NCI-H510A (cell line): ENCODE measurements at places on chromosomes 2 and 18.

GRCh38 chr2:109225170-109225782, 96.3 kb downstream of the SH3RF3 start:
- no peak for DNase-seq

- DNase-seq = peak; percentile 83
Observed at GRCh38 chr18:78984941-78985784, 5.5 kb downstream of the SALL3 start.

GRCh38 chr2:85954590-85955458, 66.0 kb upstream of the ST3GAL5 start:
- peak; percentile 55 for DNase-seq

GRCh38 chr2:219507581-219508443, 6.5 kb upstream of the ASIC4 start:
- no peak for DNase-seq

- no peak for DNase-seq
Observed at GRCh38 chr18:31720867-31721266, 36.5 kb upstream of the B4GALT6 start.

GRCh38 chr2:236404346-236404745, 140.1 kb upstream of the ASB18 start:
- DNase-seq = no peak

DNA sequence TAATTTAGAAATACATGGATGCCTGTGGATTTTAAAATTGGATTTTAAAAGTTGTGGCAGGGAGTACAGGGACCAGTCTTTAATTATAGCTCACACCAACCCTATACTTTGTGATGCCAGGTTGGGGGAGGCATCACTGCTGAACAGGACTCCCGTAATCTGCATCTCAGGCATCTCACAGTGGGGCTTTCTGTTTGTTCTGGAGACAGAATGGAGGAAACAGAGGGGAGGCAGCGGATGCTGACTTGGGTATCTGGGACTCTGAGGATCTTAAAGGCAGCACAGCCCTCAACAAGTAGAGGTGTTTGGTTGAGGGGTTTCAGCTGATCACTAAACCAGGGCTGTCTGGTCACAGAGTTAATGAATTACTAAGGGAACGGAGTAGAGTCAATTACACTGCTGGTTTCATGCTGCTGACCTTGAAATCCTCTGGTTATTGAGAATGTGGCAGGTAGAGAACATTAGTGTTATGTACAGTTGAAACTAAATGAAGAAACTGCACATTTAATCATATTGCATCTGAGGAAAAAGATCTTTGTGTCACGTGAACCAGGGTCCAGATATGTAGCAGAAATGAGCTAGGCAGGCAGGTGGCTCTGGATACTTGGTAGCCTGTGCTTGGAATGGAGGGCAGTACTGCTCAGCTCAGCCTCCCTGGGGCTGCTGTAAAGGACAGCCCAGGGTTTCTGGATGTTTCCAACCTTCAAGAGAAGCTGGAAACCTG, 40.3 kb downstream of the FHOD3 start:
- DNase-seq = no peak

- DNase-seq = no peak
Observed at GRCh38 chr2:80863147-80863714, 558.7 kb upstream of the LRRTM1 start.

DNA sequence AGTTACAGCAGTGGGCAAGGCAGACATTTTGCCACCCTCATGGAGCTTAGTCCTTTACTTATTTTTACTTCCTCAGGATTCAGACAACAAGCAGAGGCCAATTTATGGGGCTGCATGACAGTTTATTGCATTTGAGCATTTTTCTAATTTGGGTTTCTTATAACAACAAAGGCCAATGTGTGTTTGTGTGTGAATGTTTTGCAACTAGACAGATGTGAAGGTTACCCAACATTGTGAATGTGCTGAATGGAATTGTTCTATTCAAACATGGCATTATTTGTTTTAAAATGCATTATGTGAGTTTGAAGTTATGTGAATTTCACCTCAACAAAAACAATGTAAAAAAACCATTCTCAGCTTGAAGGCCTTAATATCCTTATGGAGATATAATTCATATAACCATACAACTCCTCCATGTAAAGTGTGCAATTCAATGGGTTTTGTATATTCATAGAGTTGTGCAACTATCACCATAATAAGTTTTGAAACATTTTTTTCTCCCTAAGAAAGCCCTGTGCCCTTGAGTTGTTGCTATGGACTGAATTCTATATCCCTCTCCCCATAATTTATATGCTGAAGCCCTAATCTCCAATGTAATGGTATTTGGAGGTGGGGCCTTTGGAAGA, 57.3 kb downstream of the CCDC195 start:
- DNase-seq = no peak

DNA sequence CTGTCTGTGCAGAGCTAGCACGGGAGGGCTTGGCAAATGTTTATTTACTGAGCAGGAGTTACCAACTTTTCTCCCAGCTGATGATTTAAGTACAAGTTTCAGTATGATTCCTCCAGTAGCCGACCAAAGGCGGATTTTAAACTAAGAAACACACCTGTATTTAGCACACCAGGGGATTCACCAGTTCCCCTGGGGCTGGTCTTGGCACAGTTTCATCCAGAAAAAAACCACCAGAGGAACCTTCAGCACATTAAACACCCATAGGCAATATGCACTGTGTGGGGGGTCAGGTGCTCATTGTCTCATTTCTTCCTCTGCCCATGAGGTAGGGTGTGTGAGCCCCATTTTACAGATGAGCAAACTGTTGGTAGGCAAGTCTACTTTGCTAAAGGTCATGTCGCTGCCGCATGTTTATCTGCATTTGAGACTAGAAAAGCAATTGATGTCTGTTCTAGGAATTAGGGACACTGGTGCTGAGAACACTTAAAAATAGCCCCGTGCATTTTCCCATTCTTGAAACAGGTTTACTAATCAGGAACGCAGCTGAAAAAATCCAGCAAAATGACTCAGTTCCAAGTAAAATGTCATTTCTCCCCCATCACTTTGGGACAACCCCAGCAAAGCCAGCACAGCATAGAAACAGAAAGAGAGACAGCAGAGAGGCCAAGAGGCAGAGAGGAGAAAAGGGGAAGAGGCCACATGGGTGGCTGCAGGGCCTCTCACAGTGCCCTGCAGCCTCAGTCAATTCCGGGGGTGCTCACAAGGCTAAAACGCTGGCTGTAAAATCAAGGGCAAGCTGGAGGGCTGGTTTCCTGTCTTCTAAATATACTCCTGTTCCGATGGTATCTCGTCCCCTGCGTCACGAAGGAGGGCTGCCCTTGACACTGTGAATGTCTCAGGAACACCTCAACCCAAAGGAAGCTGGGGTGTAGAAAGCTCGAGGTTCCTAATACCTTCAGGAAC, 166.8 kb upstream of the ID2 start:
- DNase-seq = no peak

DNA sequence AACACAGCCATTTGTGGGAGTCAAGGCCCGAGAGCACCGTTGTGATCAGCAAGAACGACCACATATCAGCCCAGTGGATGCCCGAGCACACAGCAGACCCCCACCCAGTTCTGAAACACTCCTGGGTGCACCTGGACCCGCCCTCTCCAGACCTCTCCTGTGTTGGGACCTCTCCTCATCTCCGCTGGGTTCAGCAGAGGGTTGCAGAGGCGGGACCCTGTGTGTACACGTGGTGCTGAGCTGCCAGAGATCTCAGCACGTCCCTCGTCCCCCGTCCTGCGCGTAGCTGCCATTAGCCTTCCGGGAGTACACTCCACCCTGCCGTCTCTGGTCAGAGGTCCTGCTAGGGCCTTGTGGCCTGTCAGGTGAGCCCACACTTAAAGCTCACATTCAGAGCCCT, 51.7 kb downstream of the ADI1 start:
- no peak for DNase-seq

DNA sequence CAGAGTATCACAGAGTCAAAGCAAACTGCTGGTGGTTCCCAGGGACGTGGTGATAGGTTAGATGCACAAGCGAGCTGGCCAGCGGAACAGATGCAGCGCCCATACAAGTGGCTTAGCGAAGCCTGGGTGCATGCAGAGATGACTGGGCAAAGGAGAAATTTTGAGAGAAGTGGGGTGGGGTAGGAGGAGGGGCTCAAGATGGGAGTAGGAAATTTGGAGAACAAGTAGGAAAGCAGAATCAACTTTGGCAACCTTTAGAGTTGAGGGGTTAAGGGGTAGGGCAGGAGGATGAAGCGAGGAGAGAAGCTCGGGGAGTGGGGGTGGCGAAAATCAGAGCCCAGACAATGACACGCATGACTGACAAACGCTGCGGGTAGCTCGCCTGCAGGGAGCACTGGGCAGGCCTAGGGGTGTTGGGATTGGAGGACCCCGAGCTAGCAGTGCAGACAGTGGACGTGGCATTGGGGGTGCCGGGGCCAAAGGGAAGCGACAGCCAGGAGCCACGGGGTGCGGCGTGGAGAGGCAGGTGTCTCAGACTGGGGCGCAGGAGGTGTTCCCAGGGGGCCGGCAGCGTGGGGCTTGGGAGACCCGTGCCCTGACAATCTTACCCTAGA, 431 bp downstream of the FAM98A start:
- DNase-seq = peak; percentile 2

- DNase-seq = no peak
Observed at GRCh38 chr18:70338890-70339289, 50.0 kb downstream of the SOCS6 start.

- no peak for DNase-seq
Observed at GRCh38 chr2:238143239-238143951, 4.9 kb downstream of the KLHL30 start.

GRCh38 chr18:74841248-74841647, 243.6 kb downstream of the ZNF407 start:
- DNase-seq = no peak

DNA sequence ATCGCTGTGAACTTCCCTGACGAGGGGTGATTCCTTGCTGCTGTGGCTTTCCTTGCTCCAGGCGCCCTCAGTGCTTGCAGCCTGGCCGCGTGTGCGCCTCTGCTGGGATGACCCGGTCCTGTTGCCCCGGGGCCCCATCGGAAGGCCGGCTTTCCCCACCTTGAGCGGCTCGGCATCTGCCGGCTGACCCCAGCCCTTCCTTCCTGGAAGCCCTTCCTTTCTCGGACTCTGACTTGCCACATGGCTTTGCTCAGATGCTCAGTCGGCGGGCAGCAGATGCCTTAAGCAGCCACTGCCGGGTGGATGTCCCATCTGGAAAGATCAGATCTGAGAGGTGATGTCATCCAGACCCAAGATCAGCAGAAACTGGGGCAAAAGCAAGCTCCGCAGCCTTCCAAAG, 100.5 kb upstream of the ODC1 start:
- no peak for DNase-seq

GRCh38 chr18:75135158-75135725, 73.7 kb downstream of the PTGR3 start:
- DNase-seq = no peak

DNA sequence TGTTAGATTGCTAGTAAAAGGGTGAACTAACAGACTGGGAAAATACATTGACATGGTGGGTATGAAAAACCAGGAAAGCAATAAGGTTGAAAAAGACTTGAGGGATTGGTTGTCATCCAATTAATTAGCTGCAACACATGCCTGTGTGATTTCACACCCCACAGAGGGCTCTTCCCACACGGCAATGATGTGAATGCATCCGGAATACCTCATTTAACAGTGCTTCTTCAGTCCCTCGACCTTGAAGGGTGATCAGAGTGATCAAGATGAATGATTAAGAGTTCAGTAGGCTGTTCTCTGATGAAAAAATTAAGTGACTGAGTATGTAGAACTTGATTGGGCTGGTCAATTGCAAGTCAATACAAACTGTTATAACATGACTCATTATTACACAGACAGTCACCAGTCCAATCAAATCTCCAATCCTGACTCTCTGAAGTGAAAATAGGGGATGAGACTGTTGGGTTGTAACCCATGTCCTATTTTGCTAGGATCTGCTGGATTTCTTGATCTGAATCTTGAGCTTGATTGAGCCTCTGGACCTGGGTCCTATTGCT, 924.9 kb upstream of the FAM98A start:
- no peak for DNase-seq

GRCh38 chr2:45904267-45904945, 252.9 kb downstream of the PRKCE start:
- no peak for DNase-seq

DNA sequence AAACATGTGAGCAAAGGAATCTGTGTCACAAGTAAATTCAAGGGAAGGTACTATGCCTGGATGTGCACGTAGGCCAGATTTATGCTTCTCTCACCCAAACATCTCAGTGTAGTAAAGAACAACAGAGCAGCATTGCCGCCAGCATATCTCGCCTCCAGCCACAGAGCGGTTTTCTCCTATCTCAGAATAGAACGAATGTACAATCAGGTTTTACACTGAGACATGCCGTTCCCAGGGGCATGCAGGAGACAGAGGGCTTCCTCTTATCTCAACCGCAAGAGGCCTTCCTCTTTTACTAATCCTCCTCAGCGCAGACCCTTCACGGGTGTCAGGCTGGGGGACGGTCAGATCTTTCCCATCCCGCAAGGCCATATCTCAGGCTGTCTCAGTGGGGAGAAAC, 175.3 kb downstream of the RPIA start:
- DNase-seq = no peak

- no peak for DNase-seq
Observed at GRCh38 chr2:221551864-221552263, 20.2 kb downstream of the EPHA4 start.

DNA sequence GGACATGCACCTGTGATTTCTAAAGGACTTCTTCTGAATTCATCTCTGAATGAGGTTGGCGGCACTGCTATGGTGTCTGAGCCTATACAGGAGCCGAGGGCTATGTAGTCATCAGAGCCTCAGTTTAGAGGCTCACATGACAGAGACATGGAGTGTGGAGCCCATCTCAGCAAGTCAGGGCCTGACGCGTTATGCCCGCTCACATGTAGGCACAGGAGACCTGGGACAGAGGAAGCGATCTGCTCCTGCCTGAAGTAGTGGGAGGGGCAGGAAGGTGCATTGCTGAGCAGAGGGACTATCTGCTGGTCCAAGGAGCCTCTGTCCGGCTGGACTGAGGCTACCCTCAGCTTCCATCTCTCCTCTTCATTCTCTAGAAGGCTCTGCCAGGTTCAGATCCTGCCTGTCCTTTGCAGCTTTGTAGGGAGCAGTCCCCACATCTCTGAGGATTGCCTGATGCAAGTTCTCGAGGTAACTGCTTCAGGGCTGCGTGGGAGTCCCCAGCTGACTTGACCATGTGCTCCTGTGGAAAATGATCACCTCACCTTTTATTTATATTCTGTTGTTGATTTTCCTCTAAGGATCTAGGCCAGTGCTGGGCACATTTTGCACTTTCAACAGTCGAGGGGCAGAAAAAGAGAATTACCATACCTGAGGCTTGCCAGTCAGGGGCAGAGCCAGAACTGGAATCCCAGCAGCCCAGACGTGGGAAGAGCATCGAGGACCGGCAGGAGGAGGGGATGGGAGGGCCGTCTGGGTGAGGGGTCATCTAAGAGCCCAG, 16.6 kb downstream of the KLHL29 start:
- no peak for DNase-seq

GRCh38 chr2:164039270-164039669, 303.5 kb upstream of the FIGN start:
- no peak for DNase-seq

GRCh38 chr2:43158259-43158880, 68.0 kb downstream of the ZFP36L2 start:
- no peak for DNase-seq
